ENCODE measurements at places on chromosomes 12 and 14. TPM values are rescaled to one million over a fixed set of nuclear protein-coding genes. Genes with fewer than 3 reads are reported as not detected.
A peak's percentile ranks its signal among the peaks of the same experiment; 100 is the strongest.

The RFLNA gene
- 0.50 TPM for total RNA-seq

GRCh38 chr12:56629459-56630179 is 507 bp downstream of the BAZ2A start:
- peak; percentile 51 for DNase-seq

GRCh38 chr14:100117633-100118395 is 41.6 kb downstream of the DEGS2 start:
- DNase-seq: no peak

DNA sequence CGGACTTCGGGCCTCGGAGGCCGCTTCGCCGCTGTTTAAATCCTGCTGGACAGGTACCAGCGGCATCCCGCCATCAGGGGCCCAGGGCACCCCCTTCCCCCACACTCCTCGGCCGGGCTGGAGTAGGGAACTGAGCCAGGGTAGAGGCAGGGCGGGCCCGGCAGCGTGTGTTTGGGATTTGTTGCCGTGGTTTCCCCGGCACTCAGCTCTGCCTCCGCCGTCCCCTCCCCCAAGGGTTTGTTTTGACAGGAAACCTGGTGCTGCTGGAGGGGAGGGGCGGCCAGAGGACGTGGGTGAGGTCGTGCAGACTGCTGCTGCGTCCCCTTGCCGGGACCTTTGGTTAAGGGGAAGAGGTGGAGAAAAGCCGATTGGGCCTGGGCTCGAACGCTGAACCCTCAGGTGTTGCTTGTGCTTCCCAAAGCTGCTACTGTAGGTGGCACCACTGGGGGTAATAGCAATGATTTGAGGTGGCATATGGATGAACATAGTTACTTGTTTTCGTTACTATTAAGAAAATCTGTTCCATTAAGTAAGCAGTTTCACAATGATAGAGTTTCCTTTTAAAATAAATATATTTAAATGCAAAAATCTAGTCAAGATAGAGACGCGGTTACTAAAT is 778 bp downstream of the TCP11L2 start:
- peak; percentile 94 for DNase-seq

GRCh38 chr14:77843195-77843594 is 43.3 kb downstream of the ADCK1 start:
- no peak for DNase-seq

The DPY19L2 gene
- total RNA-seq: 3.2 TPM

GRCh38 chr14:100063314-100063941 is 1.8 kb upstream of the EVL start:
- DNase-seq: no peak

The STAB2 gene
- total RNA-seq: 1.4 TPM

GRCh38 chr12:885701-886100 is 63.8 kb downstream of the RAD52 start:
- DNase-seq: no peak

GRCh38 chr12:130799051-130799450 is 40.0 kb downstream of the STX2 start:
- DNase-seq: no peak

DNA sequence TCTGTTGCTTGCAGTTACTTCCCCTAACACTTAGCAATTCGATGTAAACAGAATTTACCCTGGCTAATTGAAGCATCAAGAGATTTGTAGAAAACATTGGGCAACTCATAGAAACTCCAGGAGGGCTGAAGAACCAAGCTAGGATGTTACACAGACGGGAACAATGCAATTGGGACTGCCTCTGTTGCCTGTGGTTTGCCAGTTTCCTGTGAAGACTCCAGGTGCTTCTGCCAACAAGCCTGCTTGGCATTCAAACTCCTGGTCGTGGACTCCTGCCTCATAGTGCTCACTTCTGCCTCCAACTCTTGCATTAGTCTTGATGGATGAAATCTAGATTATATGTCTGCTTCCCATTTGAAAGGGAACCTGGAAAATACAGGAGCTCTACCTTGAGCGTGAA is 246.0 kb downstream of the BMP4 start:
- no peak for DNase-seq

The TSPAN8 gene
- 15.3 TPM for total RNA-seq

DNA sequence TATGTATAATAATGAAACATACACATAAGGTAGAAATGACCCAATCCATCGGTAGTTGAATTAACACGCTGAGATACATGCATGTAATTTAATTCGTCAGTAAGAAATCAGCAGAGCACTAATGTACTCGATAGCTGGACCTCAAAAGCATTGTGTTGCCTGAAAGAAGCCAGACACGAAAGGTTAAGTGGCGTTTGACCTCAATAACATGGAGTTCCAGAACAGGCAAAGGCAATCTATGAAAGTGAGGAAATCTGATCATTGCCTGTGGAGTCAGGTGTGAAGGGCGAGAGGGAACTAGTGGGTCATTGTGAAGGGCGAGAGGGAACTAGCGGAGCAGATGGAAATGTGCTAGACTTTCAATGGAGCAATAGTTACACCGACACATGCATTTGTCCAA is 970.4 kb upstream of the TMEM132C start:
- no peak for DNase-seq

GRCh38 chr14:54106661-54107377 is 150.2 kb upstream of the BMP4 start:
- DNase-seq: no peak

DNA sequence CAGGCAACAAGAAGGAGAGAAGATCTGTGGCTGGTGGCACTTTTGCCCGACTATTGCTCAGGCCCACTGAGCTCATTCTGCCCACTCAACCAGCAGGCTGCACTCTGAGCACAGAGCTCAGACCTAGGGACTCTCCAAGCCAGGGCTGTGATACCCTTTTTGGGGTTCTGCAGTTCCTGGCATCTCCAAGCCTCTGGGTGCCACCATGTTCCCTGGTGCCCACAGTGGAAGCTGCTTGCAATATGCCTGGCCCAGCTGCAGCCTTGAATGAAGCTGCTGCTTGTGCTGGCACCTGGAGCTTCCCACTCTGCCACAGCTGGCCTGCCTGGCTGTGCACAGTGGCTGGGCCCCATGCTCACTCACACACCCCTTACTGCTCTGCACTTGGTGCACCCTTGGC is 236.1 kb downstream of the ADGRD1 start:
- DNase-seq: no peak

GRCh38 chr12:65876898-65877721 is 52.8 kb downstream of the HMGA2 start:
- DNase-seq: no peak

GRCh38 chr12:26028953-26029735 is 70.7 kb downstream of the RASSF8 start:
- no peak for DNase-seq

The ARHGDIB gene
- 313 TPM for total RNA-seq

- DNase-seq: no peak
These were observed 40.9 kb downstream of the DEGS2 start for GRCh38 chr14:100118396-100119011.

DNA sequence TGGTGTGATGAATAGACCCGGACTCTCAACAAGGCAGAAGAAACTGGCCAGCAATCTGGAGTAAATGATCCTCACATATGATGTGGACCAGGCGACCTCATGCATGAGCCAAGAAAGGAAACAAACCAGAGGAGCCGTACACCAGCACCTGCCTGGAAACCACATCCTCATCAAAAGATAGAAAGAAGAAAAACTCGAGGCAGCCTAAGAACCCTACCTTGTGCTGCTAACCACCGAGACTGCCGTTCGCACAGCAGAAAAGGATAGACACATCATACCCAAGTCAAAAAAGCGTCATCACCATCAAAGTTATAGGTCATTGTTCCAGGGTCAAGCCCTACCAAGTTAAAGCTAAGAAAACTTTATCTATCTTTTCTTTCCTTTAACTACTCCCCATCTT is 66.7 kb downstream of the RESF1 start:
- DNase-seq: no peak

Measured in lower lobe of right lung (tissue), 2 donors.